Epithelial cell of prostate (primary cell): ENCODE measurements at places on chromosomes 16 and 17.

GRCh38 chr16:11748404-11749254 lies 6.0 kb upstream of the TXNDC11 start:
- DNase-seq = no peak

DNA sequence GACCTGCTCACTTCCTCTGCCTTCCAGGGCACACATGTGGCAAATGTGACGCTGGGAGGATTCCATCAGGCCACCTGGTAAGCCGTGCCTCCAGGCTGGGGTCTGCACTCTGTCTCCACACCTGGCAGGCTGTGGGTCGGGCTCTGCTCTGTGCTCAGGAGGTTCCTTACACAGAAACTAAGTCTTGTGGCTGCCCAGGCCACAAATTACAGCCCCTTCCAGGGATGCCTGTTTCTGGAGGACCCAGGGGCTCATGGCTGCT lies 58.2 kb downstream of the RMI2 start:
- DNase-seq = no peak

DNA sequence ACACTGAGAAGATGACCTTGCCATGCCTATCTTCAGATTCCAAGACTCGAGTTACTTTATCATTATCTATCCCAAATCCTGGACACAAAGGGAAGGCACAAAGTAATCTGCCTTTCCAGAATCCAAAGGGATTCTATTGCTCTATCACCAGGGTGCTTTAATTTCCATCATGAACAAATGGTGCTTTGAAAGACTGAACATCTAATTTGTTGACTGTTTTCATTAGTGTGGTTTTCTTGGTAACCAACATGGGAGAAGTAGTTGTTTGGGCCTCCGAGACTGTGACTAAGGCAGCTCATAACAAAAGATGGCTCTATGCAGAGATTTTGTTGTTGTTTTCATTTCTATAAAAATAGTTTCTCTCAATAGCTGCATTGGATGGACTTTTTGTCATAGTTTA lies 441.0 kb upstream of the SOX9 start:
- DNase-seq = no peak

GRCh38 chr17:72631568-72631948 lies 460.9 kb downstream of the SLC39A11 start:
- DNase-seq = peak; percentile 53

- DNase-seq = no peak
These were observed 11.5 kb upstream of the RFFL start for GRCh38 chr17:35074711-35075707.

DNA sequence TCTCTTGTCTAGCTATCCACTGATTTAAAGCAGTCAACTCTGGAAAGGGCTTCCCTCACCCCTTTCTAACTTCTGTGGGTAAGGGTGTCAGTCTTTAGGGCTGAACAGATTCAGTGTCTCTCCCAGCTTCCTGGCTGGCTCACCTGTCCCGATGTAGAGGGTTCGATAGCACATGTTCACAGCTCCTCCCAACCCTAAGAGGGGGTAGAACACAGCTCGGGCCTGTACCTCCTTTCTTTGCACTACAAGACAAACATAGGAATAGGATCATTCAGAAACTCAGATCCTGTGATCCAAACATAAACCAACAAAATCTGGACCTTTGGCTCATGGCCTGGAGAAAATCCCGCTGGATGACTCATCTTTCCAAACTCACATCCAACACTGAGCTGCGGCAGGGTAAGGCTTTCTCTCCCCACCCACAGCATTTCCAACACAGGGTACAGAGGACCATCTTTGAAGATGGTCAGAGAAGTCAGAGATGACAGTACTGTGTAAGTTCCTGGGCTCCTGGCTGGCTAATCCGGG lies 5.8 kb upstream of the DHRS13 start:
- DNase-seq = no peak

DNA sequence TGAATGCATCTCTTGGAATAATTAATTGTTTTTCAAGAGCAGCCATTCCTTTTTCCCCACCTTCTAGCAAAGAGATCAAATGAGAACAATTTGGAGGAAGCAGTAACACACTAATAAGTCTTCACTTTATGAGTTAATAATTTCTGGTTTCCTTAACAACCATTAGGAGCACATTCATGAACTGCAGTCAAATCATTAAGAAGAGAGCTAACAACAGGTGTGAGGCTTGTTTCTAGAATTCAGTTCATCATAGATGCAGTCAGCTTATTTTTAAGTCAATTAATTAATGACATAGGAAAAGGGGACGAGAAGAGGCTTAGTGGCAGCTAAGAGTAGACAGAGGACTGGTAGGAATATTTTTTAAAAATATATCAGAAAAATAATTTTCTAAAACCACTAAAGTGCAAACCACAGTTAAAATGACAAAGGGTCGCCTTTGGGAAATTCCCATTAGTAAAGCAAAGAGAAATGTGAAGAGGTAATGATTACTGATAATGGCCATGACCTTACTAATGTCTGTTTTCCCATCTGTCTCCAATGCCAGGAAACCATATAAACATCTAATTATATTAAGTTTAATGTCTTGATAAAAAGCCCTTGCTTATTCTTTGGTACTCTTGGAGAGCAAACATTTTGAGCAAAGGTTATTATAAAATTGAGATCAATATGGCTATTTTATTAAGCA lies 184.2 kb downstream of the KCNJ2 start:
- no peak for DNase-seq

DNA sequence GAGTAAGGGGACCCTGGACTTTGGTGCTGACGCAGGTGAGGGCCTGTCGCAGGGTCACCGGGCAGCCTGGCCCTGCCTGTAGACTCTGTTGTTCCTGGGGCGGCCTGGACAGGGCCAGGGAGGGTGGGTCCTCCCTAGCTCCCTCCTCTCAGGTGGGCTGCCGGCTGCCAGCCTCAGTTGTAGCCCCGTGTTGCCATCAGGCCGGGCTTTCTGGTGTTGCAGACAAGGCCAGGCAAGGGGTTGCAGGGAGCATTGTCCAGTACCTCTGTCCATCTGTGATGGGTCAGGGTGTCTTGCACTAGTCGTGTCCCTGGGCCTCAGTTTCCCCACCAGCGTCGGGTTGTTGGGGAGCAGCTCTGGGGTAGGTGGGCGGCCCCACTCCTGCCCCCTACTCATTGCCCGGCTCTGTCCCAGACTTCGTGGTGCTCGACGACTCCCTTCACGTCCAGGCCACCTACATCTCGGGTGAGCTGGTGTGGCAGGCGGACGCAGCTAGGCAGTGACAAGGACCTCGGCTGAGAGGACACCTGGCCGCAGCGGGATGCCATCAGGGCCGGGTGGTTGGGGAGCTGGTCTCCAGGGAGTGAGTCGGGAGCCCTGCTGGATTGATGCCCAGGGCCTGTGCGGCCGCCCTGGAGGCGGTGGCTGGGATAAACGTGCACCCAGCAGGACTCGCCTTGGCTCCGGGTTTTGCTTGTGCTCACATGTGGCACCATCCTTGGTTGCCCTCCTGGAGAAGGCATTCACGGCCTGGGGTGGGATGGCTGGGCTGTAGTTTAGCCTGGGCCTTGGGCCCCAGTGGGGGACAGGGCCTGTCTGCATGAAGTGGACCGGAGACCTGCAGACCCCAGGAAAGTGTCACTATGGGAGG lies 1.9 kb downstream of the CEMP1 start:
- DNase-seq = no peak

- DNase-seq = no peak
These were observed 5.1 kb downstream of the CLCN7 start for GRCh38 chr16:1469693-1470201.

DNA sequence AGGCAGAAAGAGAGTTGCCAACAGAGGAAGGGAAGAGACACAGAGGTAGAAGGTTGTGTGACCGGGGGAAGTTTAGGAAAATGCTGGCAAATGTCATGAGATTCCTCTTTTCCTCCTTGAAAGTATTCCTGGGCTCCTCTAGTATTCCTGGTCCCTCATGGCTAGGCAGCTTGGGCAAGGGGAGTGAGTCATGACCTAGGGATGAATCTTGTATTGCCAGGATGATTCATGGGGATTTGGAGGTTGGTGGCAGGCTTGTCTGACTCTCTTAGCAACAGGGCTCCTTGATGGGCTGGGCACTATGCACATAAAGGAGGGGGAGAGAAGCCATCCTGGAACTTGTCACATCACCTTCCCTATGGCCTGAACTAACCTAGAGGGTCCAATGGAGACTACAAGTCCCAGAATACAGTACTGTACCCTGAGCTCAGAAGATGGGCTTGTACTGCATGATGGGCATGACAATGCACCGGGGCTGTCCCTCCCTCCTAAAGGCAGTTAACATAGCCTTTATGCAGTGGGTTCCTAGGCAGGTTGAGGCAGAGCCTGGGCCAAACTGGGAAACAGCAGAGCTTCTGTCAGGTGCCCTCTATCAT lies 2.1 kb upstream of the SEZ6 start:
- peak; percentile 53 for DNase-seq

- DNase-seq = no peak
These were observed 6.2 kb upstream of the CRYBA1 start for GRCh38 chr17:29240477-29240876.

DNA sequence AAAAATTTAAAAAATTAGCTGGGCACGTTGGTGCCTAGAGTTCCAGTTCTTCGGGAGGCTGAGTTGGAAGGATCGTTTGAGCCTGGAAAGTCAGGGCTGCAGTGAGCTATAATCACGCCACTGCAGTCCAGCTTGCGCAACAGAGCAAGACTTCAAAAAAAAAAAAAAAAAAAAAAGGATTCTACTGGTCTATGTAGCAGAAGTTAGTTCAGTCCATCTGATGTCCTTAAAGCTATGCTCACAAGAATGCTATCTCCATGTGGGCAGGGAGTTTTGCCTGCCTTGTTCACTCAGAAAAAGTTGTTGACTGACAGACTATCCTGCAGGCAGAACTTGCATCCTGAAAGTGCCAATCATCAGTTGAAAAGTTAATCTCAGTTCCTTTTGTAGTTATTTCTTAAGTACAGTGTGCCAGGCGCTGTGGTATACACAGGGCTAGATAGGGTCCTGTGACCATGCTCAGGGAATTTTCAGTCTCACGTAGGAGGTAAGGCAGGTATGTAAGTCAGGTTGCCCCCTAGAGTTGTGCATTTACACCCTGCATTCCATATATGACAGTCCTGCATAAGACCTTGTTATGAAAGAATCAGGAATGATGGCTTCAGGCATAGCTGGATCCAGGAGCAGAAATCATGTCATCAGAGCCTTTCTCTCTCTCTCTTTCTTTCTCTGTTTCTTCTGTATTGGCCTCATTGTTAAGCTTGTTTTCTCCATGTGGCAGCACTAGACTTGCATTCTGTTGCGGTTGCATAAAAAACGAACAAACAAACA lies 7.6 kb downstream of the SYT17 start:
- no peak for DNase-seq

DNA sequence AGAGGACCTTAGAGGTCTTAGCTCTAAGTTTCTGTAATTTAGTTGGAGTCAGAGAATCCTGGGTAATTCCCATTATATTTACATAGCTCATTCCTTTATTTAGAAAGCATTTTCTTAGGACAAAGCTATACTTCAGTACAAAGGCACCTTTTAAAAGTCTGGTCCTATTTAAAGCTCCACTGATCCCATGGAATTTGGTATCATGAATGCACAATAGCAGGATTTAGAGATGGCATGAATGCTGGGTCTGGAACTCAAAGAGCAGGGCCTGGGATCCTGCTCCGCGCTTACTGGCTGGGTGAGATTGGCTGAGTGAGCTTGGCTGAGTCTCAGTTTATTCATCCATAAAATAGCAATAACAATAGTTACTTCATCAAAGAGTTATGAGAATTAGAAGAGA lies 4.8 kb downstream of the KRT23 start:
- no peak for DNase-seq
